NCI-H1092 (cell line): ENCODE measurements at places on chromosomes 2 and 18.
A peak's percentile ranks its signal among the peaks of the same experiment; 100 is the strongest.

- DNase-seq, result no peak
These were observed 83.5 kb downstream of the HRH4 start for GRCh38 chr18:24543795-24544498.

GRCh38 chr2:201785135-201785534 lies 4.4 kb upstream of the ALS2 start:
- DNase-seq, result no peak

- DNase-seq, result no peak
These were observed at the start of gene MAL for GRCh38 chr2:95025406-95026319. MAL (plus strand) TSS chr2:95025708; CDS start chr2:95025793, 85 bp downstream.

- peak; percentile 95 for DNase-seq
These were observed 877 bp upstream of the UGP2 start for GRCh38 chr2:63840785-63841253.

- no peak for DNase-seq
These were observed 22.6 kb downstream of the ZNF236 start for GRCh38 chr18:76844742-76845477.

- no peak for DNase-seq
These were observed 60.1 kb downstream of the ATP8B1 start for GRCh38 chr18:57743008-57743407.

- no peak for DNase-seq
These were observed 11.3 kb downstream of the TMEM247 start for GRCh38 chr2:46490521-46491141.

- no peak for DNase-seq
These were observed 40.3 kb downstream of the FHOD3 start for GRCh38 chr18:36337679-36338402.

GRCh38 chr2:66665124-66665984 lies 230.4 kb downstream of the MEIS1 start:
- no peak for DNase-seq

GRCh38 chr2:109644571-109645275 lies 30.6 kb downstream of the SOWAHC start:
- DNase-seq, result peak; percentile 5

DNA sequence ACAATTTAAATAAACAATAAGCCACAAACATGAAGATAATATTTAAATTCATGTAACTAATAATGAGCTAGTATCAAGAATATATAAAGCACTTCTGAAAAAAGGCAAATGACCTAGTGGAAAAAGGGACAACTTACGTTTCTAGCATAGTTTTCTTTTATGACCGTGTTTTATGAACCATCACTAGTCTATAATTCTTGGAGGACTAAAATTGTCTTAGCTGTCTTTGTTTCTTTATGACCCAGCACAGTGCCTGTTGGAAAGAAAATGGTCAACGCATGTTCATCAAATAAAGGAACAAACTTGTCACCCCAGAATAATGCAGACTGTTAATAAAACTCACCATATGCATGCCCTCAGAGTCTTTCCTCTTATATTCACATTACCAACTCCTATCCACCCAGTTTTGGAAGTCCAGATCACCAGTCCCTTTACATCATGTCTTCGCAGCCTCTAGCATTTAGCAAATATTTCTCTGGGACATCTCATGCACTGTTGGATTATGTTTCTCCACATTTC lies 57.4 kb upstream of the GRB14 start:
- DNase-seq, result no peak

GRCh38 chr2:101500180-101500579 lies 25.3 kb upstream of the RFX8 start:
- no peak for DNase-seq

- DNase-seq, result no peak
These were observed 512.5 kb downstream of the RNF144A start for GRCh38 chr2:7429733-7430132.

- DNase-seq, result no peak
These were observed 49.9 kb downstream of the CD8B2 start for GRCh38 chr2:106537047-106537446.

DNA sequence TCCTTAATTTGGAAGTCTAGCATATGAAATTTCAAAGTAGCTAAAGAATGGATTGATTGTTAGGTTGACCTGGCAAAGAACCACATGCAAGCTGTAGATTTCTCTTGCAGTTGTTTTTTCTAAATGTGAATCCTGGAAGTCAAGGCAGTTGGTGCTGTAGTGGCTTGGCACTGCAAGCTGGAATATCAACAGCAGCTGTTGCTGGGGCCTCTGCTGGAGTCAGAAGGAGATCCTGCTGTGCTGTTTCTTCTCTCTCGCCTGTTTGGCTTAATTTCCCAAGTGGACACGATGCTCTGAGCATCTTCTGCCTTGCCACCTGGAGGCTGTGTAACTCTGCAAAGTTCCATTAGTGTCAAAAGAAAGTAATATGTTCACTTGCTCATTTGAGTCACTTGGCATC lies 12.6 kb downstream of the PIK3C3 start:
- no peak for DNase-seq

GRCh38 chr18:42980426-42980825 lies 135.1 kb downstream of the RIT2 start:
- no peak for DNase-seq

DNA sequence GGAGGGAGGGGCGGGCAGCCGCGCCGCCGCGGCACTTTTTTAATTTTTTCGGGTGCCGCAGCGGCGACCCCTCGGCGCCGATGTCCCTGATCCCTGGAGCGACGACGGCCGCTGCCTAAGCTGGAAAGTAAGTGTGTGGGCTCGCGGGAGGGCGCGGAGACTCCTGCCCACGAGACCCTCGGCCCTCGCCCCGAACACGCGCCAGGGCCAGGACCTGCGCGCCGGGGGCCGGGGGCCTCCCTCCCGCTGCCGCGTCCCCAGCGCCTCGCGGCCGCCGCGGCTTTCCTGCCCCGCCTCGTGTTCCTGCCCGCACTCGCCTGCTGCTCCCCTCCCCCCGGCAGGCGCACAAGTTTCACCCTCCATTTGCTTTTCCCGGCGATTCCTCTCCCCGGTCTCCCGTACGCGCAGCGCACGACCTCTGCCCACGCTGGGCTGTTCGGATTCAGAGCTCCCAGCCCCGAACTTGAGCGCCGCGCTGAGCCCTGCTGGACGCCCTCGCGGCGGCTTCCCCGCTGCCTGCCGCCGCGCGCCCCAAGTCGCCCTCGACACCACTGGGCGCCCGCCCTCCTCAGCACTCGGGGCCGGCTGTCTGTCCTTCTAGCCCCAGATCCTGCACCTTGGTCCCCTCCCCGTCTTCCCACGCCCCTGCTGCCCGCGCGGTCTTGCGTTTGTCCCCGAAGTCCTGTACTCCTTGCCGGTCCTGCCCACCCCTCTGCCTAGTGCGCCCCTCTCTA lies 507 bp downstream of the PKP4 start:
- DNase-seq, result peak; percentile 52

GRCh38 chr18:30925795-30926194 lies 116.7 kb downstream of the DSC3 start:
- DNase-seq, result no peak

GRCh38 chr2:218859556-218859987 lies at the start of gene WNT6:
WNT6 (plus strand) TSS chr2:218859805; CDS start chr2:218860038, 233 bp downstream.
- no peak for DNase-seq

DNA sequence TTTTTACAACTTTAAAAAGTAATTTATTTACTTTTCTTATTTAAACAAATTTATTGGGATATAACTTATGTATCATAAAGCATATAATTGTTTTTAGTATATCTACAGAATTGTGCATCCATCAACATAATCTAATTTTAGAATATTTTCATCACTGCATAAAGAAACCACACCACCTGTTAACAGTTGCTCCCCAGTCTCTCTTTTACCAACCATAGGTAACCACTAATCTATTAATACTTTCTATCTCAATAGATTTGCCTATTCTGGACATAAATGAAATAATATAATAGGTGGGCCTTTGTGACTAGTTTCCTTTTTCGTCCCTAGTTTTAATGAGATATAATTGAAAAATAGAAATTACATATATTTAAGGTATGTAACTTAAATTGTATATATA lies 90.6 kb downstream of the ADAM23 start:
- DNase-seq, result no peak

GRCh38 chr2:27980242-27980641 lies 89.7 kb downstream of the BABAM2 start:
- no peak for DNase-seq

- DNase-seq, result no peak
These were observed 201.8 kb upstream of the GALNT5 start for GRCh38 chr2:157055660-157056199.

DNA sequence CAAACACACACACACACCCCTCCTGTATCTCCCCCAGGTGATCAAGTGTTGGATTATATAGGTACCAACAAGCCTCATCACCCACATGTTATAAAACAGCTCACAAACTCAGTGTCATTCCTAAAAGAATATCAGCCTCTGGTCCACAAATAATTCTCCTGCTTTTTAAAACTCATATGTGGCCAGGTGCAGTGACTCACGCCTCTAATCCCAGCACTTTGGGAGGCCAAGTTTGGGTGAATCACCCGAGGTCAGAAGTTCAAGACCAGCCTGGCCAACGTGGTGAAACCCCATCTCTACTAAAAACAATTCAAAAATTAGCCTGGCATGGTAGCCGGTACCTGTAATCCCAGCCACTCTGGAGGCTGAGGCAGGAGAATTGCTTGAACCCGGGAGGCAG lies 87.8 kb downstream of the LRATD1 start:
- DNase-seq, result no peak

DNA sequence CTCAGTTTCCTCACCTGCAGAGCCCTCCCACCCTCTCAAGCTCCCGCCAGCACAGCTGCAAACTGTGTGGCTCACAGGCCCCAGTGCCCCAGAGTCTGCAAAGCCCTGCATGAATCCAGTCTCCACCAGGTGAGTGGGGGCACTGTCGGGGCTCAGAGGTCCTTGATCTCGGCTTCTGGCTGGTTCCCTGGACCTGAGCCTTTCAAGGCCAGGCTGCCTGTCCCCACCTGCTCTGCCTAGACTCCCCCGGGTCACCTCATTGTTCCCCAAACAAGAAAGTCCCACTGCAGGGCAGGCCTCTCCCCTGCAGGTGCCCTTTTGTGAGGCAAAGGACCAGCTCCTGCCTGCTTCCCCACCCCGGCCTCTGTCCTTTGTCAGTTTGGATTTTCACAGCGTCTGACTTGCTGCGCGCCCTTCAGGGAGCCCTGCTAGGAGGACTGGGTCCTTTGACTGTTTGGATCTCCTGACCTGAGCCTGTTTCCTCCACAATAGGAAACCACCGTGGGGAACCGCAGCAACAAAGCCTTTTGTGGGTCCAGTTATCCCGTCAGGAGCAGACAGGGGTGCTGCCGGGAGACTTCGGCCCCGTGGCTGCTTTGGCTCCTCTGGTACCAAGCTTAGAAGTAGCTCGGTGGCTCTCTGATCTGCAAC lies 200.5 kb upstream of the HDAC4 start:
- no peak for DNase-seq
